ENCODE measurements at places on chromosomes 12 and 14. TPM values are rescaled to one million over a fixed set of nuclear protein-coding genes. Genes with fewer than 3 reads are reported as not detected.

Gene RNF10
- 102 TPM for polyA plus RNA-seq

DNA sequence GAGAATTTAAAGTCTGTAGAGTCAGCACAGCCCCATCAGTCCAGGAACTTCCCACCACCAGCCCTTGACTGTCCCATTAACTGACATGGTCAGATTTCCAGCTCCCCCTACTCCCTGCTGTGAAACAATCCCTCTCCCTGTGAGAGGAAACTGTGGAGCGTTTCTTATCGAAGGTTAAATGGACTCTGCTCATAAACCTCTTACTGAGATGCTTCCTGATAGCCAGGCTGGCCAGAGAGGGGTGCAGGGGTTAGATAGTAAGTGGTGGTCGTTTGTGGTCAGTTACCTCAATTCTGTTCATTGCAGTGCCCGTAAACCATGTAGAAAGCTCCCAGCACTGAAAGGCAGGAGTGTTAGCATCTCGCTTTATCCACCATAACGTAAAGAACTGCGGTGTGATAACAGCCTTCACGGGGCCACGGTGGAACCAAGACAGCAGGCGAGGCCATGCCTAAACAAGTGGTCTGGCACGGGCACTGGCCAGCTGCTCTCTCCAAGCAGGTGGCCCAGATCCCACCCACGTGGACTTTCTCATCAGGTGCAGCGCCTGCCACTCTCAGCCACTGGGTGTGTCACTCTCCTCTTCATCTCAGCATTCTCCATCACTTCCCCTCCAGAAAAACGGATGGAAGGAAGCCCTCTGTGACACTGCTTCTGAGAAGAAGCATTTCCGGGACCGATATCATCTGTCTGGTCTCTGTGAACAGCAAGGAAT is 102.2 kb downstream of the FBXL14 start:
- no peak for DNase-seq

GRCh38 chr12:111686574-111687105 is 787 bp downstream of the ACAD10 start:
- peak; percentile 24 for DNase-seq

DNA sequence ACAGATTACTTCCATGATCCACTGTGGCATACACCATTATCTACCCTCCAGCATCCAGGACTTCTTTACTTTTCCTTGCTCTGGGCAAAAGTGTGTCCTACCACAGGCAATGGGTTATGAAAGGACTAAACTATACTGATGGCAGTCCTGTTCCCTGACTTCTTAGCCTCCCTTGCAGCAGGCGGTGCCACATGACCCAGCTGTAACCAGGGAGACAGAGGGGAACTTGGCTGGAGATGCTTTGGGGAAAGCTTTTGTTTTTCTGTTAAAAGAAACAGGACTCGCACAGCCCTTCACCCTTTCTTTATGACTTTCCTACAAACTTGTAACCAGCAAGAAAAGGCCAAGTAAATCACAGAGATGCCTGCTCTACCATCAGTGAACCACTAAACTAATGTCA is 394.4 kb downstream of the PCNX1 start:
- DNase-seq = no peak

- DNase-seq = no peak
Measured at GRCh38 chr12:118183711-118184110, 47.8 kb downstream of the PEBP1 start.

DNA sequence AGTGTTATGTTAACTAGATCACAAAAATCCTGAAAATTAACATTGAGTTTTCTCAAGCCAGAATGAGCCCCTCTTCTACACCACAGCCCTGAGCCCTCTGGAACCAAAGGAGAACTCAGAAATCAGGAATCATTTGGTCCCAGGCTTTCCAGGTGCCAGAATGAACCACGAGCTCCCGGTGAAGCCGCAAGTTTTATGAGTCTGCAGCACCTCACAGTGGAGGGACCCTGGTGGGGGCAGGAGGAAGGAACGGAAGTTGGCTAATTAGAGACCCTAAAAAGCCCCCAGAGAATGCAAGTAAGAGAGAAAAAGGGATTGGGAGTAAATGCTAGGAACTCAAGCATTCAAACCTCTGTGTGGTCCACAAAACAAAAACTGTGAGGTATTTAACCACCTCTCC is 52.9 kb upstream of the BCL2L14 start:
- DNase-seq = no peak

DNA sequence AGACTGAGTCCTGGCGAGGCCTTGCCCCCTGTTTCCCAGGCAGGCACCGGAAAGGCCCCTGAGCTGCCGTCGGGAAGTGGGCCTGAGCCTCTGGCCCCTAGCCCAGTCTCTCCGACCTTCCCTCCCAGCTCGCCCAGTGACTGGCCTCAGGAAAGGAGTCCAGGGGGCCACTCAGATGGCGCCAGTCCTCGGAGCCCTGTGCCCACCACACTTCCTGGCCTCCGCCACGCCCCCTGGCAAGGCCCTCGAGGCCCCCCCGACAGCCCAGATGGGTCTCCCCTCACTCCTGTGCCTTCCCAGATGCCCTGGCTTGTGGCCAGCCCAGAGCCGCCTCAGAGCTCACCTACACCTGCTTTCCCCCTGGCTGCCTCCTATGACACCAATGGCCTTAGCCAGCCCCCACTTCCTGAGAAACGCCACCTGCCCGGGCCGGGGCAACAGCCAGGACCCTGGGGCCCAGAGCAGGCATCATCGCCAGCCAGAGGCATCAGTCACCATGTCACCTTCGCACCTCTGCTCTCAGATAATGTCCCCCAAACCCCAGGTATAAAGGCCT is 10.9 kb downstream of the TNS2 start:
- DNase-seq = no peak

Measured in small intestine (tissue), 16 donors.